Astrocyte of the spinal cord (primary cell): ENCODE measurements at places on chromosomes 3 and 15.

DNA sequence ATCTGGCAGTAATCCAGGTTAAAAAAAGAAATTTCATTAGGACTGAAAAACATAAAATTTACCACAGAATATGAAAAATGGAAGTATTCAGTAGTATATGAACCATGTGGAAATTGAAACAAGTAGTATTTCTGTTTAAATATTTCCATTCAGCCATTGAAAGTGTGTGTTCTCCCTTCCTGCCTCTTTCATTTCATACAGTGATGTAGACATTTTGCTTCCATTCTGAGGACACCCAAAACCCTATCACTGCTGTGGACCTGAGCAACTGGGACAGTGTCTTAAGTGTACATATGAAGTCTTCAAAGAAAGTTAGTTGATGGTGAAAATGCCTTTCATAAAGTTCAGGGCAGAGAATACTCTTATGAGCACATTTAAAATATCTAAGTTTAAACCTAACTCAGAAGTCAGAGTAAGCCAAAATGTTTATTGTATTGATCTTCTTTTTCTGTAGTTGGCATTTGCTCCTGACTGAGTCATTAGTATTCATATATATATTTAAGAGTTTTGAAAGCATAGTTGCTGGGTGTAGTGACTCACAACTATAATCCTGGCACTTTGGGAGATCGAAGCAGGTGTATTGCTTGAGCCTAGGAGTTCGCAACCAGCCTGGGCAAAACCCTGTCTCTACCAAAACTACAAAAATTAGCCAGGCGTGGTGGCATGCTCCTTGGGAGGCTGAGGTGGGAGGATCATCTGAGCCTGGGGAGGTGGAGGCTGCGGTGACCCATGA is 198.8 kb downstream of the KLHL25 start:
- no peak for DNase-seq

DNA sequence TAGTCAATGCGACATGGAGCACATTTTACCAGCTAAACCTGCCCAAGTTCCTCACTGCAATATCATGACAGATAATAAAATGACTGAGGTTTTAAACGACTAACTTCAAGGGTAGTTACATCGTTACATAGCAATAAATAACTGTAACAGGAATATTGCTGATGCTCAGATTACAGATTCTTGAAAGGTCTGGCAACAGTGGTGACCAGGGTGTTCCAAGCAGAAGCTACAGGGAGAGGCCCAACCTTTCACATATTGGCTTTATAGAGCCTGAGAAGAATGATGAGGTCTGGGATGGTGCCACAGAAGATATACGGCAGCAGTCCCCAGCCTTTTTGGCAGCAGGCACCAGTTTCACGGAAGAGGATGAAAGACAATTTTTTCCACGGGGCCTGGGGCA is 51.1 kb upstream of the CSPG5 start:
- no peak for DNase-seq

DNA sequence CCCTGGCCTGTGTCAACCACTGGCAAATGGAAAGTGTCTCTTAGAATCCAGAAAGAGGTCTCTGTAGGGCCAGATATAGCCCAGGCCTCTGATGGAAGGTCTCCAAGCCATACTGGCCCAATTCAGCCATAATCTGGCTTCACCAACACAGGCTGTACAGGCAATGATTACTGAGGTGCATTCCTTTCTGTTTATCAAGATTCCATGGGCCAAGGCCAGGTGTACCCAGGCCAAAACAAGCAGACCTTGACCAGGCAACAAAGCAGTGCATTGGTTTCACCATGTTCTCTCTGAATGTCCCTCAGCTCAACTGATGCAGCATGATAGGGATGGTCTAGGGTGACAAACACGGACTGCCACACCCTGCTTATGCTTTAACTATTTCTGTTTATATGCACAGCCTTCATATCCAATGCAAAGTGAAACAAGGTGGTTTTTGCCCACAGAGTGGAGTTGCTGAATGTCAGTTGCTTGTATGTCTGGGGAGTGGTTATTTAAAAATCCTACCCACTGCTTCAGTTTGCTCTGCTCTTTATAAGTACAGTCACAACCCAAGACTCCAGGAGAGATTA is 25.2 kb downstream of the CCNL1 start:
- DNase-seq, result peak; percentile 60

DNA sequence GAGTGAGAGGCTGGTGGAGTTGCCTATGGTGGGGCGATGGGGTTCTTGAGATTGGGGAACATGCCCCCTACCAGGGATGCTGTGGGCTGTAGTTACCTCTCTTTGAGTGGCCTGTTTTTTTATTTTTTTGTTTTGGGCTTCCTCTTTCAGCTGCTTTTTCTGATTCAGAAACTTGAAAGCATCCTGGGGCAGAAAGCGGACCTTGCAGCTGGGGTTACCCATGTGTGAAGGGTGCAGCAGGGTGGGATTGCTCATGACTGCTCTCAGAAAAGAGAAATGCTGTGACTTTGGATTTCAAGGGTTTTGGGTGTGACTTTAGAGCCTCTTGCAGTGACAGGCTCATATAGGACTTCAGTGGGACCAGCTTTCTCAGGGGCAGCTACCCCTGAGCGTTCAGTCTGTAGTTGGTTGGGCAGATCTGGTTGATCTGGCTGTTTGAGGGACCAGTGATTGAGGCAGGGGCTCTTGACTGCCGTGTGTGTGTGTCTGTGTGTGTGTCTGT is 1.8 kb downstream of the LIMD1 start:
- DNase-seq, result no peak

DNA sequence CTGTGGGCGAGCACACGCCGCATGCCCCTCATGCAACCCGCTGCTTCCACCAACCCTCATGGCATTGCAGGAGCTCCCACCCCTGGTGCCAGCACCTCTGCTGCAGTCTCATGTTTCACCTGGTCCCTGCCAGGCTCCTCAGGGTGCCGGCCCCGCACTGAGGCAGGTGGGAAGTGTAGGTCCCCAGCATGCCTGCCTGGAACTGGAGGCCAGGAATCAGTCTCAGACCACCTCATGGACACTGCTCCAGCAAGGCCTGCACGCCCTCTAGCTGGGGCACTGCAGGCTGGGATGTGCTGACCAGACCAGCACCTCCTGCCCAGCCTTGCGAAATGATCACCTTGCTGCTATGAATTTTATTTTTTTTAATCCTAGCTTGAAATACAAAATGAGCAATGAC is 39.1 kb downstream of the OCA2 start:
- DNase-seq, result no peak

DNA sequence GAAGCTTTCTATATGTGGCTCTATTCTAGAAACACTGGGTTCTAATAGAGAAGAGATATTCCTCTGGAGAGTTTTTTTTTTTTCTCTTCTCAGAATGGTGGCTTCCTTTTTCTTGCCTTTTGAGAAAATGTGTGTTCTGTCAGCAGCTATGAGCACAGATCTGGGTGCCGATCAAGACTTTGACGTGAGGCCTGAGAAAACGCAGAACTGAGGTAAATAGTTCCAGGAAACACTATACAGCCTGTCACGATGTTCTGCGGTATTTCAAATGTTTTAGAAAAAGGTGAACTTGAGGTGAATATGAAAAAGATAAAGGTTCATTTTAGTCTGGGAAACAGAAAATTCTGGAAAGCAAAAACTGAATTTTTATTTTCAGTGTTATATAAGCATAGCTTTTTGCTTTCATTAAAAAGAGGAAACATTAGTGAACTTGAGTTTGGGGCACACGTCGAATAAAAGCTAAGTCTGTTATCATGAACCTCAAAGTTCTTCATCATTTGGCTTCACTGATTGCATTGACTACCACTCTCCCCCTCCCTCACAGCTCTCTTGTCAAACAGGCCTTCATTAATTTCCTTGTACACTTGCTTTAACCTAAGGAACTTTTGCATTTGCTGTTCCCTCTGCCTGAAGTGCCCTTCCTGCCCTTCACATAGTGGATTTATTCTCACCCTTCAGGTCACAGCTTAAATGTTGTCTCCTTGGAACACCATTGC is 265.1 kb downstream of the NFKBIZ start:
- no peak for DNase-seq

GRCh38 chr3:28601291-28601690 is 252.7 kb upstream of the AZI2 start:
- no peak for DNase-seq

GRCh38 chr15:101255051-101255395 is 3.2 kb upstream of the CHSY1 start:
- no peak for DNase-seq

DNA sequence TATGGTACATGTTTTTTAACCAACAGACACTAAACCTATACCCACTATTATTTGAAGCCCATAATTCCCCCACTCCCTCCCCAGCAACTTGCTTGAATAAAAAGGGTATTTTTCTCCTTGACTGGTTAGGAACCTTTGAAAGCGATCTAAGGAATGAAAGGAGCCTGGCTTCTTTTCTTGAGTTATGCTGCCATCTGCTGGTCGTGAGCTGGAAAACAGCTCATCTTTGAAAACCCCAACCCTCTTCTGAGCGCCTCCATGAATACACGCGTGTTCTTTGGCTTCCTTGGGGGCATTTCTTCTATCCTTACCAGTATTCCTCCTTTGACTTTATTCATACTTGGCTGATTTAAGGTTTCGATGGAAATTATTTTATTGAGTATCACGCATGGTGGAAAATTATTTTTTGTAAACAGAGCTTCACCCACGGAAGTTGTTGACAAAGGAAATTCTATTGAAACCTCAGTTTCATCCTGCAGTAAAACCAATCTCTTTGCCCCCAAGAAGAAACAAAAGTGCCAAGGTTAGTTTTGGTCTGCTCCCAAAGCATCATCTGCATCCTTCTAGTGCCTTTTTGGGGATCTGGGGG is 171.6 kb downstream of the SV2B start:
- DNase-seq, result peak; percentile 73

DNA sequence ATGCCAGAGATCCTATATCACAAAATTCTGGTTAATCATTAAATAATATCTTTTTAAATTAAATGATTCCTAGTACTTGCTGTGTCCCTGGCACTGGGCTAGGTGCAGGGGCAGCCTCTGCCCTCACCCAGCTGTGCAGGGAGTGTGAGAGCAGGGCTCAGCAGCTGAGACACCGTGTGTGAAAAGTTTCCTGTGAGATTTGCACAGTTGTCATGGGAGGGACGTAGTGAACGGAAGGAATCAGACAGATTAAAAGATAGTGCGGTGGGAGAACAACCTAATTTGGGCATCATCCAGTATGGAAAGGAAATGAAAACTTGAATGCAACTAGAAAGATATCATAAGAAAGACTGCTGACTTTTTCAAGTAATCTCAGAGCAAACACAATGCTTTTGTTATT is 204.1 kb downstream of the SSR3 start:
- no peak for DNase-seq

GRCh38 chr3:59185591-59186369 is 136.0 kb upstream of the CFAP20DC start:
- peak; percentile 19 for DNase-seq

DNA sequence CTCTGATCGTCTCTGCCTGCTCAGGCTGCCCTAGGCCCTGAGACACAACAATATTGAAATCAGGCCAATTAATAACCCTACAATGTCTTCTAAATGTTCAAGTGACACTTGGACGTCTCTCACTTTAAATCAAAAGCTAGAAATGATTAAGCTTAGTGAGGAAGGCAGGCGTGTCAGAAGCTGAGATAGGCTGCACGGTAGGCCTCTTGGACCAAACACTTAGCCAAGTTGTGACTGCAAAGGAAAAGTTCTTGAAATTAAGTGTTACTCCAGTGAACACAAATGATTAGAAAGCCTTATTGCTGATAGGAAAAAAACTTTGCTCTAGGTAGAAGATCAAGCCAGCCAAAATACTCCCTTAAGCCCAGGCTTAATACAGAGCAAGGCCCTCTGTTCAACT is 2.2 kb downstream of the HPS3 start:
- DNase-seq, result no peak

DNA sequence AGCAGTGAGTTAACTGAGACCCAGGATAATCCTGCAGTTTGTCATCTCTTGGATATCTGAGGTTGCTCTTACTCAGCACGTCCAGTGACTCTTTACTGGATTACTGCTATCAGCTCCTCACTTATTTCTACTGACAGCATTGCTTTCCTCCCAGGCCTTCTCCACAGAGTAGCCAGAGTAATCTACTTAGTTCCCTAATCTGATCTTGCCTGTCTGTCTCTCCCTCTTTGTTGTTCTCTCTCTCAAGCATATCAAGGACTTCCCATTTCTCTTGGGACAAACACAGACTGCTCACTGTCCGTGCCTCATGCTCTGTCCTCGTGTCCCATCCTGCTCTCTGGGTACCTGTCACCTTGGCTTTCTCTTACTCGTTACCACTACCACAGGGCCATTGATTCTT is 376.2 kb downstream of the FEZF2 start:
- DNase-seq, result no peak

GRCh38 chr15:41564960-41565502 is 6.0 kb downstream of the TYRO3 start:
- DNase-seq, result no peak

DNA sequence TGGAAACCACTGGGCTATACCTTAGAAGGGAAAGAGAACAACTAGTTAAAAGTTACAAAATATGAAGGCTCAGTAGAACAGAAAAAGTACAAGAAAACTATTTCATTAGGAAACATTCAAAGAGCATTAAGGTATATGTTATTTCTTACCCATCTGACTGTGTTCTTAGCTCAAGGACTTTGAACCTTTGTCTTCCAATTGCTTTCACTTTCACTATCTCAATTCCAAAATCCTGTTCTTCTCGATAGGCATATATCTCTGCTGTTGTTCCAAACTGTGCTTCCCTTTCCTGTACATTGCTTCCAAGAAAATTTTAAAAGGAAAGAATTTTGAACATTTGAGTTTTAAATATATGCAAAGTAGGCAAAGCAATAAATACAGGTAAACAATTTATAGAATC is 6.9 kb downstream of the CRBN start:
- no peak for DNase-seq

- no peak for DNase-seq
Measured at GRCh38 chr3:151183265-151183671, 19.7 kb downstream of the GPR171 start.

GRCh38 chr3:62095756-62096155 is 277.6 kb downstream of the FEZF2 start:
- DNase-seq, result no peak

DNA sequence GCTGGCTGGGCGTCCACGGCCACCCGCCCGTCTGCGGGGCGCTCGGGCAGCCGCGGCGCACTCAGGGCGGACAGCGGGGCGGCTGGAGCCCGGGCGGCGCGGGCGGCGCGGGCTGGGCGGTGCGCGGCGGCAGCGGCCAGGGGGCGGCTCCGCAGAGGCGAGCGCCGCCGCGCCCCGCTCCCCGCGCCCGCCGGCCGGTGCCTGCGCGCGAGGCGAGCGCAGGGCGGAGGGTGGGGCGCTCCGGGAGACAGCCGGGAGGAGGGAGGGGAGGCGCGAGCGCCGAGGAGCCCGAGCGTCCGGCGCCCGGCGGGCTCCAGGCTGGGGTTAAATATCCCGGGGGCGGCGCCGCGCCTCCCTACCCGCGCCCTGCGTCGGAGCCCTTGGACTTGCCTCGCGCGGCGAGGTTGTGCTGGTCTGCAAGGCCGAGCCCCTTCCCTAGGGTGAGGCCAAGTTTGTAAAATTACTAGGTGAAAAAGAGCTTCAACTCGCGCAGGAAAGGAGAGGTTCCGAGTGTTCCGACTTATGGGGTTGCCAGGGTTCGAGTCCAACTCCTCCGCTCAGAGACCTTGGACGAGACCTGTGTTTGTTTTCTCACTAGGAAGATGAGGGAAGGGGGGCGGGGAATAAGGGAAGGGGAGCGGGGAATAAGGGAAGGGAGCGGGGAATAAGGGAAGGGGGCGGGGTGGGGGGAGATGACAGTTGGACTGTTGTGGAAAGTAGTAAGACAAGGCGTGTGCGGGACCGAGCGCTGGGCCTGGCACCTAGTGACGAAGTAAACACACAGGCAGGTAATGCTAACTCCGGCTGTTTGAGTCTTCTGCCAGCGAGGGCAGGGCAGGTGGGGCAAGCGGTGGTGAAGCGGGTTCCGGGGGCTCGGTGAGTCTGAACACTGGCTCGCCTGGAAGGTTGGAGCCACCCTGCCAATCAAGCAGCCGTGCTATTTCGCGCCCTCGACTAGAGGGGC is at the start of gene TNFAIP8L3:
Gene TNFAIP8L3 (minus strand): TSS at position 301 of the 964 bp plus-strand sequence. CDS start 311 bp downstream, outside the sequence.
- DNase-seq, result no peak
